ENCODE measurements at places on chromosomes 11 and 22.

GRCh38 chr11:82996966-82997606 lies 74.6 kb downstream of the RAB30 start:
- DNase-seq = no peak

DNA sequence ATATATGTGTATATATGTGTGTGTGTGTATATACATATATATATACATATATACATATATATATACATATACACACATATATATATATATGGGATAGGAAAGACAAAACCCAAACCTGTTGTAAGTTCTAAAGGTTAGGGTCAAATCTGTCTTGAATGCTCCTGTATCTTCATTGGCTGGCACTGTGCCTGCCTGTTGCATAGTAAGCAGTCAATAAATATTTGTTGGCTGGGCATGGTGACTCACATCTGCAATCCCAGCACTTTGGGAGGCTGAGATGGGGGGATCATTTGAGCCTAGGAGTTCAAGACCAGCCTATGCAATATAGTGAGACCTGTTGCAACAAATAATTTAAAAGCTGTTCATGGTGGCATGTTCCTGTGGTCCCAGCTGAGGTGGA lies 205.4 kb downstream of the DBX1 start:
- no peak for DNase-seq

GRCh38 chr11:113705871-113706655 lies at the start of gene TMPRSS5:
TSS of gene TMPRSS5 (minus strand) at chr11:113706308. CDS start at chr11:113706224, 84 bp downstream.
- DNase-seq = no peak

DNA sequence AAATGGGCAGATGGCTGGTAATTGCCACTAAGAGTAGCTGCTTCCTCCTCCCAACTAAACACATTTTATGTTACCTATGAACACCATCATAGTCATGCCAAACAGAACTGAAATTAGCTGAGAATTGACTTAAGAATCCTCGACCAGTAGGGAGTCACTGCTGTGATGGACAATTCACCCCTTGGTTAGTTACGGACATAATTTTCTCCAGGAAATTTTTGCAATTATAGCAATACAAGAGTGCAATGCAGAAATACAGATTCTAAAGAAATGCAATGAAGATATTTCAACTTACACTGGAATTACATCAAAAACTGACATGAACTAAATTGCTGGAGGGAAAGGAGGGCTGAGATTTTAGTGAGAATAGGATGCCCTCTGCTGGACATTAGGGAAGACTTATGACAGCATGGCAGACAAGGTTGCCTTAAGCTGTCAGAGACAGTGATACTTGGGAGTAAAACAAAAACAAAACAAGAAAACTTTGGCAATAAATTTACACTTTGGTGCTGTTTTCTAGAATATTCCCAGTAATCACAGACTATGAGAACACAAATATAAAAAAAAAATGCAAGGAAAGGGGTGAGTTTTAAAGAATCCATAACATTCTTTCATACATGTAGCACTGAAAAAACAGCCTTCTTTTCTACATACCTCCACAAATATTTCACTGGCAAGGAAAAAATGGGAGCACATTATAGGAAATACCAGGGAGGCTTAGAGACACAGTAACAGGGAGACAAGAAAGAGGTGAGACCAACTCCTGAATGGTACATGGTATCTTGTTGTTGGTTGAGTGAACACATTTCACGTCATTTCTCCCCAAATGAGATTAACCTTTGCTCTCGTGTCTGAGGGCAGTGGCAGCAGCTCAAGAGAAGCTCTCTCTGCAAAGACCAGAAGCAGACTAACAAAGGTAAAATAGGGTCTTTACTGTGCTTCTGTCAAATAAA lies 11.2 kb upstream of the PPP2R1B start:
- peak; percentile 85 for DNase-seq

GRCh38 chr11:126740846-126741245 lies 259.7 kb downstream of the KIRREL3 start:
- no peak for DNase-seq

DNA sequence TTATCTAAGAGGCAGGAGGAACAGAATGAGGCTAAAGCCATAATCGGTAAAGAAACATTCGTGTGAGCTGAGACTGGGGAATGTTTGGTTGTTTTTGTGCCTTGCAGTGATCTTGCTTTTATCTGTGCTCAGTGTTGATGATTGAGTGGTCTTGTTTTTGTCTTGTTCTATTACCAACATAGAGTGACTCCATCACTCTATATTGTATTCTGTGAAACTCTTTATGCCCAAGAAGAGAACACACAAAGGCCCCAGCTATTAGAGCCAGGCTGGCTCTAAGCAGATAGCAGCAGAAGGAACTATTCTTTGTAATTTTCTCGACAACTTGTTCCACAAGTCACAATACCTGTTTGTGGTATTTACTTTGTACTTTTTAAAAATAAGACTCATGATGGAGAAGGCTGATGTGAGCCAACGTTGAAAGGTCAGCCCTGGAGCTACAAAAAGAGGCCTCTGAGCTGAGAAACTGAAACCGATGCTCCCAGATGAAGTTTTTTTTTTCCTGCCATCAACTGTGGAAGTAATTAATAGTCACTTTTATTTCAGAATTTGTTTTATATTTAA lies 68.4 kb downstream of the LARGE1 start:
- DNase-seq = no peak

- DNase-seq = no peak
Measured at GRCh38 chr22:39482768-39483167, 19.3 kb upstream of the MIEF1 start.

DNA sequence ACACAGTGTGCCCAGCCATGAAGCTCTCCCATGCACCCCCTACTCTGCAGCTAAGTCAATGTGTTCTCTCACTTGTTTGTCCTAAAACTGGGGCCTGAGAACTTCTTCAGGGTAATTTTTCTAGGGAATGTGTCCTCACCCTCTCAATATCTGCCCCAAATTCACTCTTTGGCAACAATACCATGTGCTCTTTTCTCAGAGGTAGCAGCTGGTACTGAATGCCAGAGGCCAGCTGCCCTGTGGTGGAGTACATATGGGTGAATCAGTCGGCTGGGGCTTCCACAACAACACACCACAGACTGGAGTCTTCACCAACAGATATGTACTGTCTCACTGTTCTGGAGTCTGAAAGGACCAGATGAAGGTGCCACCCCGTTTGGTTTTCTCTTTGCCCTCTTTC lies 97.7 kb upstream of the TOP3B start:
- DNase-seq = no peak

GRCh38 chr11:26782220-26782965 lies 60.5 kb upstream of the SLC5A12 start:
- no peak for DNase-seq

All from erythroblast (primary cell).